Cardiac fibroblast (primary cell): ENCODE measurements at places on chromosomes 12 and 14.

- no peak for DNase-seq
Measured at GRCh38 chr12:113470871-113471618, 626 bp downstream of the LHX5 start.

- DNase-seq, result no peak
Measured at GRCh38 chr12:24603371-24603770, 345.5 kb downstream of the BCAT1 start.

DNA sequence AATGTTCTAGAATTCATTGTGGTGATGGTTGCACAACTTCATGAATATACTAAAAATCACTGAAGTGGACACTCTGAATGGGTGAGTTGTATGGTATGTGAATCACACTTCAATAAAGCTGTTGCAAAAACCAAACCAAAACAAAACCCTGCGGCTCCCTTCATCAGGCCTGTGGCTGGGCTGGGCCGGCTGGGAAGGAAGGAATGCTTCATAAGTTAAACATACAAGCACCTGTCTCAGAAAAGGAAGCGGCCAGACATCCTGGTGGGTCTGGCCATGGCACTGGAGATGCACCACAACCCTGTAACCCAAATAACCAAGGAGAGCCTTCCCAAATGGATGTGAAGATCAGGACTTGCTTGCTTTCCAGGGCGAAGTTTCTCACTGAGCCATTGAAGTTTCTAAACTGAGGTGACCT, 34.9 kb downstream of the TTC7B start:
- peak; percentile 84 for DNase-seq

GRCh38 chr12:22117563-22118237, 71.7 kb downstream of the CMAS start:
- no peak for DNase-seq

GRCh38 chr14:77580477-77580876, 36.0 kb downstream of the SPTLC2 start:
- no peak for DNase-seq

GRCh38 chr12:68623984-68624383, 13.3 kb downstream of the RAP1B start:
- DNase-seq, result peak; percentile 69

DNA sequence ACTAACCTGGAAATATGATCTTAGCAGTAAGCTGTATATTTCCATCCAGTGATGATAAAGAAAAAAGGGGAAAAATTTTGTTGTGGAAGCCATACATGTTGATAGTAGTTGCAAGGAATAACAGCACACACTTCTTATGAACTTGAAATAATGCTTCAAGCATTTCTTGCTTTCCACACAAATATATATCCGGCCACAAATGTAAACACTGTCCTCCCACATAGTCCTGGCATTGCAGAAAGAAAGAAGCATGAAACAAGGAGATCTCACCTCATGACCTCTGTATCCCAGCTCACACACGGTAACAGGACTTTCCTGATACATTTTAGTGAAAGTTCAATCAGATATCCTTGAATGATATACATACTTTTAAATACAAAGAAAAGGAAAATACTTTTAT, 56.0 kb downstream of the LLPH start:
- DNase-seq, result peak; percentile 18

- peak; percentile 35 for DNase-seq
Measured at GRCh38 chr12:94140556-94140955, 7.8 kb upstream of the PLXNC1 start.

- no peak for DNase-seq
Measured at GRCh38 chr12:70762000-70762399, 124.8 kb upstream of the PTPRB start.

GRCh38 chr14:105093038-105093430, 27.8 kb upstream of the GPR132 start:
- peak; percentile 73 for DNase-seq

DNA sequence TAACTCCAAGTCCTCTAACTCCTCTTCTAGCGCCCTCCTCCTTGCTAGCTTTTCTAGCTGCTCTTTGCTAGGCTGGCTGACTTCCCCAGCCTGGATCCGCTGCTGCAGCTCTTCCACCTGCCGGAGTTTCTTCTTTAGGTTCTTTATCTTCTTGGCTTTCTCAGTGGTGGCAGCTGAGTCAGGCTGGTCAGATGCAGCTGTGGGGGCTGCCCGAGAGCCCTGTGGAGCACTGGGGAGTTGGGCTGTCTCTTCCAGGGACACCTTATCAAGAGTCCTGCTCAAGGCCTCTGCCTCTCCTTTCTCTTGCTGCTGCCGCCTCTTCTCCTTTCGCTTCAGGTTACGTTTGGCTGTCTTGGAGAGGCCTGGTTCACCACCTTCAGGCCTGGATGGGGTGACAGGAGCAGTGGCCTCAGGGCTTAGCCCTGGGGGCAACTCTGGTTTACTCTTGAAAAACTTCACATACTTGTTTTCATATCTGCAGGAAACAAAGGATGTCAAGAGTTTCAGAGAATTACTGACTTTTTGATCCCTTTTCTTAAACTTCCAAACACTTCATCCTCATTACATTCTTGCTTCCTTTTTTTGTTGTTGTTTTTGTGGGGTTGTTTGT, 25.7 kb downstream of the PYM1 start:
- DNase-seq, result no peak

DNA sequence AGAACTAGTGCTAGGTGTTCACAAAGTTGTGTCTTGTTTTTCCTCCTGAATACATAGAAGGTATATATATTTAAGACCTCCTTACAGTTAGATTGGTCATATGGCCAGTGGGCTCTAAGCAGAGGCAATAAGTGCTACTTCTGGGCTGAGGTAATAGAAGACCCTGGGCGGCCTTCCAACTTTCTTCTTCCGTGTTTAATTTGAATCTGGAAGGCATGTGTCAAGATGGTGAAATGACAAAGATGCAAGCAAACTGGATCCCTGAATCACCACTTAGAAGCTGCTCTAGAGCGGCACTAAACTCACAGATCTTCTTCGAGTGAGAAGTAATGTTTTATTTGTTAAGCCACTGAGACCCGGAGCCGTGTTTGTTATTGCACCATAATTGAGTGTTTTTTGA, 201.0 kb upstream of the GZMB start:
- no peak for DNase-seq

DNA sequence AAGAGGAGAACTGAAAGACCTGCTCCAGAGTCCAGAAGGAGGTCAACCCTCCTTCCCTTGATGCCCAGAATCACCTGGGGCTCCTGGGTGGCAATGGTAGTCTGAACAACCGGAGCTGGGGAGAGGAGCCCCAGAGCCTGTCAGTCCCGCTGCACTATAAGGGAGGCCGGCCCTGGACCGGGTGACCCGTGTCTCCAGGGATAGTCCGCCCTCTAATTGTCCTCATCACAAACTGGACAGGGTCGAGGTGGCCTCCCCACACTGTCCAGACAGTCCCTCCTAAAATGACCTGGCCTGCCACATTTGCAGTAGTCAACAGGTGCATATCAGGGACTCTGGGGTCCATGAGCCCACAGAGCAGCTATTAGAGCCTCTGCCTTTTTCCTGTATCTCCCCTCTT, 43.2 kb downstream of the HSD17B6 start:
- DNase-seq, result no peak

DNA sequence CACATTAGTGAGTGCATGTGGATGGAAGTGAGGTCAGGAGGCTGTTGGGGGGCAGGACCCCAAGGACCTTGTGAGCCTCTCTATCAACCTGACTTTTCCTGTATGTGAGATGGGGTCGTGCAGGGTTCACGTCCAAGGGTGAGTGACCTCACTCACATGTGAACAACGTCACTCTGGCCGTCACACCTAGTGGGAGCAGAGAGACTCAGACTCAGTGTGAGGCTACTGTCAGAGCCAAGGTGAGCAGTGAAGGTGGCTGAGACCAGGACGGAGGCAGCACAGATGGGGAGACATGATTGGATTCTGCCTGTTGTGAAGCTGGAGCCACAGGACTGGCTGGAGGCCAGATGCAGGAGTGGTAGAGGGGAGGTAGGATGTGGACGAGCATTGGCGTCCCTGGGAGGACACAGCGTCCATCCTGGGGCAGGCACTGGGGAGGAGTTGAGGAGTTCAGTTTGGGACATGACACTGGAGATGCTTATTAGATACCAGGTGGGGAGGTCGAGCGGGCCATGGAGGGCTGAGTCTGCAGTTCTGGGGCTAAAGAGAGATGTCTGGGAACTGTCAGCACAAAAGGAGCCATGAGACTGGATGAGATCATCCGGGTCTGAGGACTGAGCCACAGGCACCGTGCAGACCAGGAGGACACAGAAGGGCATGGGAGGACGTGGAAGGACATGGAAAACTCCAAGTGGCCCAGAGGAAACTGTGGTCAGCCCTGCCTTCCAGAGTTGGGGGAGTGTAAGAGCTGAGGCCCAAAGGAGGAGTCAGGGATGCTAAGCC, 92.8 kb downstream of the LGMN start:
- DNase-seq, result no peak

- DNase-seq, result peak; percentile 76
Measured at GRCh38 chr12:50922820-50923219, 29.5 kb upstream of the HIGD1C start.

DNA sequence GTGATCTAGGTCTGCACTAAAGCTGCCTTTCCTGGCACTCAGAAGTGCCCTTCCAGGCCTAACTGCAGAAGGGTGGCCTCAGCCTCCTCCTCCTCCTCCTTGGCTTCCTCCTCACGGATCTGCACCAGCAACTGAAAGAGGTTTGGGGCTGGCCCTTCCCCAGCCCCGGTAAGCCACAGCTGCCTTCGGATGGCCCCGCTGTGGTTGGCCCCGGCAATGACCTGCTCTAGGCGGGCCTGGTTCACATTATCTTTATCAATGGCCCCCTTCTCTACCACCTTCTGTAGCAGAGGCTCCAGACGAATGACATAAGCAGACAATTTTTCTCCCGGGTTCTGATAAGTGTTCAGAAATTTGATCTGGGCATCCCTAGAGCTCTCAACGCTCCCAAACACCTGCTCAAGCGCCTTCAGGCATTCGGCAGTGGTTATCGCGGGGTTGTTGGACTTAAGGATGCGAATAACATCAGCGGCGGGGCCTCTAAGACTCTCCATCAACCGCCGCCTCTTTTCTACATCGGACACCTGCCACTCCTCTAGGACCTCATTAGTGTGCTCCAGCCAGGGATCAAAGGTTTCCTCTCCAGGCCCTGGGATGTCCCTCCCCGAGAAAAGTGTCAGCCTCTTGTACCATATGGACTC, 1.5 kb downstream of the PNMA1 start:
- DNase-seq, result peak; percentile 25

DNA sequence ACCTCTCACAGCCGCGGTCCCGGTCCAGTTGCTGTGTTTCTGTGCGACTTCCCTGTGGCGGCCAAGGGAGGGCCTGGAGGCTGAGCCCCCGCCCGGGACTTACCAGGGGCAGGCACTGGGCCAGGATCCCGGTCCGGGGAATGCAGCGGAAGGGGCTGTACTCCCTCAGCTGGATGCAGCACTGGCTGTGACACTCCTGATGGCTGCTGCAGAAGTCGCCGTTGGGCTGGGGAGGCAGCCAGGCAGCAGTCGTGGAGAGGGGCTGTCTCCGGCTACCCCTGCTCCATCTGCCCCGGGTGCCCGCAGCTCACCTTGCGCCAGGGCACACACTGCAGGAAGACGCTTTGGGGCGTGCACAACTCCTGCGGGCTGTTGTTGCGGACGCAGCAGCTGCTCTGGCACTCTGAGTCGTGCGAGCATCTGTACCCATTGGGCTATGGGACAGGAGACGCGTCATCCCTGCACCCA, 6.2 kb downstream of the LRCOL1 start:
- DNase-seq, result no peak

DNA sequence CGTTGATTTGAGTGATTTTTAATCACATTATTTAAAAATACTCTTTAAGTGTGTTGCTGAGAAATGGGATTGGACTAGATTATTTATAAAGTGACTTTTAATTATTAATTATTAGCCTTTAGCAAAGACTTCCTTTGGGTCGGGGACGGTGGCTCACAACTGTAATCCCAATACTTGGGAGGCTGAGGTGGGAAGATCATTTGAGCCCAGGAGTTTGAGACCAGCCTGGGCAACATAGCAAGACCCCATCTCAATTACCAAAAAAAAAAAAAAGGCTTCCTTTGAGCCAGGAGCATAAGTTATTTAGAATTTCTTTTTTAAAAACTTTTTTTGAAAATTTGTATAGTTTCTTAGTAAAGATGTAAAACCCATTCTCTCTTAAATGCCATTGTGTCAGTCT, 8.8 kb downstream of the CHURC1 start:
- no peak for DNase-seq

- no peak for DNase-seq
Measured at GRCh38 chr12:52787324-52788191, 8.4 kb downstream of the KRT3 start.

GRCh38 chr12:124778411-124778810, 85.3 kb downstream of the SCARB1 start:
- DNase-seq, result no peak

GRCh38 chr12:38890102-38890855, 15.1 kb downstream of the CPNE8 start:
- DNase-seq, result no peak

GRCh38 chr14:69712599-69713088, 54.3 kb upstream of the SRSF5 start:
- DNase-seq, result no peak

DNA sequence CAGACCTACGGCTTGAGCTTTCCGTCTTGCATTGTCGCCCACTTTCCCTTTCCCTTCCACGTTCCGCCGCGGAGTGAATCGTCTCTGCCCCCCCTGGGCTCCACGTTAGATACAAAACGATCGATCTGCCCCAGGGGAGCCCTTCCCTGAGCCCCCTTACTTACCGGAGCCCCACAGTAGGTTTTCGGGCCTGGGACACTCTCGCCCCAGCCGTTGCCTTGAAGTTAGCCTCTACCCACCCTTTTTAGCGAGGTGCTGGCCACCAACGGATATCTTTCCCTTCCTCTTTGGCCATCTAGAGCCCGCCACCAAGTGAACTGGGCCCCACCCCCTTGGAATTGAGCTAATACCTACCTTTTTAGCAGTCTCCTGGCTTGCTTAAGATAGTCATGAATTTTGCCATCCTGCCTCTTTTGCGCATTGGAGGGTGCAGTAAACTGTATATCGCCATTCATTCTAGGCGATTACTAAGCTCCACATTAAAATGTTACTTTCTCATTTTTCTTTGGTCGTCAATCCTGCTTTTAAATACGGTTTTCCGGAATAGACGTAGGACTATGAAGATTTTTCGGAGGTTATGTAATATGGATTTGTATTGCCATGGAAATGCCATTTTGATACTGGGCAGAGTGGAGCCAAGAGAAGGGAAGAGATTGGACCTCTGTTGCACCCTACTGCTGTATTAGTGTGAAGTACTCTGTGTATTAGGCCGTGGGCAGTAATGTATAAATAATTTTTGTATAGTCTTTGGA, 764 bp downstream of the RBM25 start:
- DNase-seq, result peak; percentile 41

DNA sequence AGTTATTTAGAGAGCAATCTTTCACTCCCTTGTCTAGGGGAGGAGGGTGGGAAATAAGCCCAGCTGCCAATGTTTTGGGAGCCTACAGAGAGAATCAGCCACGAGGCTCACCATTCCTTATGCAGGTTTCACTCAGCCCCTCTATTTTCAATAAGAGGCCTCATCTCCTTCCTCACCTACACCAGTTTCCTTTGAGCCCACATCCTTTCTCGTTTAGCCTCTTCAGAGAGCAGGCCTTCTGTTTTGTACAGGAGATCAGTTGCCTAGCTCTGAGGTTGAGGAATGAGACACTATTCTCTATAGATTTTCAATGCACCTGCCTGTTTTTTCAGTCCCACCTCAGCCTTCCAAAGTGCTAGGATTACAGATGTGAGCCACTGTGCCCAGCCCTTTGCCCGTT, 17.9 kb downstream of the SNAPC1 start:
- DNase-seq, result no peak

GRCh38 chr12:57872362-57872761, 25.8 kb upstream of the CTDSP2 start:
- DNase-seq, result no peak

GRCh38 chr14:53381895-53382294, 228.8 kb upstream of the DDHD1 start:
- no peak for DNase-seq

- DNase-seq, result no peak
Measured at GRCh38 chr12:101824831-101825230, 5.9 kb downstream of the GNPTAB start.
